ENCODE measurements at places on chromosomes 16 and 17. TPM values are rescaled to one million over a fixed set of nuclear protein-coding genes. Genes with fewer than 3 reads are reported as not detected.

- H3K27ac ChIP-seq, result no peak overlapping the region
- H3K4me1 ChIP-seq, result peaks cover 29% of the 10 kb centered on the region
- H3K27me3 ChIP-seq, result no peaks in the 10 kb centered on the region
- peaks cover 2% of the 10 kb centered on the region for H3K36me3 ChIP-seq
Observed at GRCh38 chr16:25026621-25027020, 11.5 kb upstream of the ARHGAP17 start.

DNA sequence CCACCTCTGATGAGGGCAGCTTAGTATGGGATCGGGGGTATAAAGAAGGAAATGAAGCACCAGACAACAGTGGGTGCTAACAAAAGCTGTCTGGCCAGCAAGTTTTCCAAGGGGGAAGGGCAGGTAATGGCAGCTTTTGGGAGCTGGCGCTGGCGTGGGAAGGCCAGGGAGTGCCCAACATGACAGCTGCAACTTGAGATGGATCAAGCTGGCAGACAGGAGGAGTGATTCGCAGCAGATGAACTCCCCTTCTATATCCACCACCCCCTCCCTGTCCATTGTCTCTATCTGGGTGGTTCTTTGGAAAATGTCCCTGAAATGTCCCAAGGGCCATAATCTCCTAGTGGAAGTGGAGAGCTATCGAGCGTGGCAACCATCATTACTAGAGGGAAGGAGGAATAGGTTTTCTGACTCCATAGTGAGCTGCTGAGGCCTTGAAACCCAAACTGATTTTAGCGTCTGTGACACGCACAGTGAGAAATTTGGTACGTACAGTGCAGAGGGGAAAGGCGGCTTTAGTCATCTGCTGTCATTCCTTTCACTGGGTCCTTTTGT lies 4.8 kb upstream of the INPP5K start:
- no peak for DNase-seq
- H3K4me1 ChIP-seq, result peaks cover 4% of the 10 kb centered on the region
- H3K27ac ChIP-seq, result no peak overlapping the region
- no peak overlapping the region for H3K4me3 ChIP-seq
- H3K36me3 ChIP-seq, result peaks cover 7% of the 10 kb centered on the region

DNA sequence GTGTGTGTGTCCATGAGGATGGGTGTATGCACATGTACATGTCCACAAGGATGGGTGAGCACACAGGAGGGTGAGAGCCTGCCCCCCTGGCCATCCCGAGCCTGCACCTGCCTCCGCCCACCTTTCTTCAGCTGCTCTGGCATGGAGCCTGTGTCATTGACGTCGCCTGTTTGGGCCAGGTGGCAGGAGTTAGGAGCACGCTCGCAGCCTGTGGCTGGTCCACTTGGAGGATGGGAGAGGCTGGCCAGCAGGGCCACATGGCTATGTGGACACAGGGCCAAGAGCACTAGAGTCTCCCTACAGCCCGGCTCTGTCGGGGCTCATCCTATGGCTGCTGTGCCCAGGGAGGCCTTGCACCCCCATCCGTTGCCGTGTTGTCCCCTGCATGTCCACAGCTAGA lies 21.4 kb downstream of the BAHCC1 start:
- H3K4me3 ChIP-seq, result no peak overlapping the region
- DNase-seq, result no peak
- peaks cover 7% of the 10 kb centered on the region for H3K27me3 ChIP-seq
- no peak overlapping the region for H3K27ac ChIP-seq
- H3K36me3 ChIP-seq, result no peaks in the 10 kb centered on the region
- peaks cover 5% of the 10 kb centered on the region for H3K4me1 ChIP-seq

- H3K27me3 ChIP-seq, result peaks cover 51% of the 10 kb centered on the region
- peaks cover 32% of the 10 kb centered on the region for H3K4me1 ChIP-seq
- peak; percentile 16 for DNase-seq
- peak overlapping the region; percentile 3 for H3K27ac ChIP-seq
- peak overlapping the region; percentile 12 for H3K4me3 ChIP-seq
Observed at GRCh38 chr17:44971776-44972483, 3.8 kb upstream of the C1QL1 start.

- H3K36me3 ChIP-seq, result peaks cover 4% of the 10 kb centered on the region
- H3K27me3 ChIP-seq, result peaks cover 16% of the 10 kb centered on the region
- H3K27ac ChIP-seq, result no peak overlapping the region
- H3K4me3 ChIP-seq, result peak overlapping the region; percentile 58
Observed at GRCh38 chr16:4317532-4318450, 1.9 kb downstream of the GLIS2 start.

DNA sequence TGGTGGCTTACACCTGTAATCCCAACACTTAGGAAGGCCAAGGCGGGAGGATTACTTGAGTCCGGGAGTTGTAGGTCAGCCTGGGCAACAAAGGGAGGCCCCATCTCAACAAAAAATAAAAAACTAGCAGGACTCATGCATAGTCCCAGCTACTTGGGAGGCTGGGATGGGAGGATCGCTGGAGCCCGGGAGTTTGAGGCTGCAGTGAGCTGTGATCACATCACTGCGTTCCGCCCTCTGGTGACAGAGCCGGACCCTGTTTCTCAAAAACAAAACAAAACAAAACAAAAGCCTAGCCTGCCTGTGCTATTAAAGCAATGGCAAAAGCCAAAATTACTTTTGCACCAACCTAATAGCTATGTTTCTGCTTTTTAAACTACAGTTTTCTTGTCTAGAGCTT lies 1.5 kb downstream of the FCSK start:
- DNase-seq, result no peak
- H3K4me1 ChIP-seq, result peaks cover 15% of the 10 kb centered on the region
- H3K4me3 ChIP-seq, result peak overlapping the region; percentile 91
- H3K27me3 ChIP-seq, result no peaks in the 10 kb centered on the region

GRCh38 chr16:57999971-58000705 lies at the start of gene ZNF319:
Gene ZNF319, minus strand, starts transcription at chr16:58000672. Its CDS starts 2,407 bp downstream, at chr16:57998265.
- peaks cover 45% of the 10 kb centered on the region for H3K4me1 ChIP-seq
- H3K27ac ChIP-seq, result peak within 1 kb of the TSS; percentile 91
- DNase-seq, result no peak
- H3K27me3 ChIP-seq, result no peaks in the 10 kb centered on the region
- H3K36me3 ChIP-seq, result peaks cover 26% of the 10 kb centered on the region
- H3K4me3 ChIP-seq, result peak within 1 kb of the TSS; percentile 91

- peaks cover 32% of the 10 kb centered on the region for H3K4me1 ChIP-seq
- H3K27ac ChIP-seq, result peak overlapping the region; percentile 88
- DNase-seq, result peak; percentile 67
- peaks cover 10% of the 10 kb centered on the region for H3K36me3 ChIP-seq
- no peaks in the 10 kb centered on the region for H3K27me3 ChIP-seq
Observed at GRCh38 chr16:80806927-80807340, 2.5 kb upstream of the CDYL2 start.

DNA sequence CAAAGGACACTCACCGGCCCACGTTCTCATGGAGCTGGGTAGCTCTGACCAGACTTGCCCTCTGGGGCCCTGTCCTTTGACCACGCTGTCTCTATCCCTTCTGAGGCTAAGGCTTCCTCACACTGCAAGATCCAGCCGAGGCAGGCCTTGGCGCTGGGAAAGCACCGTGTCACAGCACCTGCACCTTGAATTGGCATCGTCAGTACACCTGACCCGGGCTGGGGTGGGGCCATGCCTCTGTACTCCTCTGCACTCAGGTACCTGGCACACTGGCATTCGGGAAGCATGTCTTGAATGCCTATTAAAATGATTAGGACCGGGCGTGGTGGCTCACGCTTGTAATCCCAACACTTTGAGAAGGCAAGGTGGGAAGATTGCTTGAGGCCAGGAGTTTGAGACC lies 6.0 kb downstream of the TBC1D24 start:
- no peaks in the 10 kb centered on the region for H3K4me1 ChIP-seq
- H3K4me3 ChIP-seq, result no peak overlapping the region
- H3K27ac ChIP-seq, result no peak overlapping the region

GRCh38 chr17:41190328-41190727 lies 641 bp downstream of the KRTAP9-1 start:
- no peak for DNase-seq
- H3K27me3 ChIP-seq, result peaks cover 10% of the 10 kb centered on the region
- no peaks in the 10 kb centered on the region for H3K36me3 ChIP-seq
- no peaks in the 10 kb centered on the region for H3K4me1 ChIP-seq
- H3K4me3 ChIP-seq, result no peak overlapping the region

DNA sequence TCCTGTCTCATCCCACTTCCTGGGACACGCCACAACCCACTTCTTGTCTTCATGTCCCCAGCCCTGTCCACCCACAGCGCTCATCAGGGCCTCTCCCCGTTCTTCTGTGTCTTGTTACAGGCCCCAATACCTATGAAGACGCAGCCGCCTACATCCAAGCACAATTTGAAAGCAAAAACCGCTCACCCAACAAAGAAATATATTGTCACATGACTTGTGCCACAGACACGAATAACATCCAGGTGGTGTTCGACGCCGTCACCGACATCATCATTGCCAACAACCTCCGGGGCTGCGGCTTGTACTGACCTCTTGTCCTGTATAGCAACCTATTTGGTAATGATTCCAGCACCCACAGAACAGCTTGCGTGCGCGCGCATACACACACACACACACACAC lies 70.6 kb downstream of the AMFR start:
- peaks cover 2% of the 10 kb centered on the region for H3K27me3 ChIP-seq
- no peak for DNase-seq
- no peak overlapping the region for H3K4me3 ChIP-seq
- H3K27ac ChIP-seq, result no peak overlapping the region
- H3K4me1 ChIP-seq, result peaks cover 33% of the 10 kb centered on the region
- no peaks in the 10 kb centered on the region for H3K36me3 ChIP-seq

- H3K27ac ChIP-seq, result peak overlapping the region; percentile 92
- H3K4me3 ChIP-seq, result peak overlapping the region; percentile 98
- no peak for DNase-seq
- H3K4me1 ChIP-seq, result peaks cover 41% of the 10 kb centered on the region
- no peaks in the 10 kb centered on the region for H3K27me3 ChIP-seq
Observed at GRCh38 chr16:70437582-70438557, 1.0 kb downstream of the ST3GAL2 start.

DNA sequence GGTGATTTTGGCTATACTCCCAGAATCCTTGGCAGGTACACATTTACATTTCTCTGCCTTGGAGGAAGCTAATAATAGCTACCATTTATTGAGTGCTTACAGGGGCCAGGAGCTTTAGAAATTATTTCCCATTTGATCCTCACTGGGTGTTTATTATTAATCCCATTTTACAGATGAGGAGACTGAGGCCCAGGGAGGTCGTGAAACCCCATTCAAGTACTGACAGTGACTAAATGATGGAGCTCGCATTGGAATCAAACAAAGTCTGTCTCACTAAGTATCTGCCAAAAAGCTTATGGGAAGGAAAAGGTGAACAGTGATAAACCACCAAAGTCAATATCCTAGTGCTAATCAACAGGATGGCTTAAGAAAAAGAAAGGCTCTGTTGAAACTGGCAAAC lies 33.3 kb upstream of the XYLT1 start:
- no peak for DNase-seq
- H3K27me3 ChIP-seq, result peaks cover 7% of the 10 kb centered on the region
- no peaks in the 10 kb centered on the region for H3K4me1 ChIP-seq
- no peak overlapping the region for H3K4me3 ChIP-seq

- DNase-seq, result no peak
- H3K4me3 ChIP-seq, result no peak overlapping the region
- no peaks in the 10 kb centered on the region for H3K36me3 ChIP-seq
- no peaks in the 10 kb centered on the region for H3K4me1 ChIP-seq
- peaks cover 19% of the 10 kb centered on the region for H3K27me3 ChIP-seq
Observed at GRCh38 chr17:81368161-81369022, 26.9 kb upstream of the BAHCC1 start.

- peaks cover 10% of the 10 kb centered on the region for H3K27me3 ChIP-seq
- H3K36me3 ChIP-seq, result no peaks in the 10 kb centered on the region
- H3K4me1 ChIP-seq, result no peaks in the 10 kb centered on the region
- no peak overlapping the region for H3K27ac ChIP-seq
- no peak for DNase-seq
- no peak overlapping the region for H3K4me3 ChIP-seq
Observed at GRCh38 chr17:29347831-29348629, 42.1 kb upstream of the TAOK1 start.

GRCh38 chr16:85485379-85485778 lies 127.7 kb upstream of the GSE1 start:
- no peak for DNase-seq
- no peaks in the 10 kb centered on the region for H3K27me3 ChIP-seq
- no peaks in the 10 kb centered on the region for H3K36me3 ChIP-seq
- no peaks in the 10 kb centered on the region for H3K4me1 ChIP-seq
- no peak overlapping the region for H3K27ac ChIP-seq

GRCh38 chr16:749010-749409 lies 8.2 kb upstream of the CIAO3 start:
- DNase-seq, result no peak
- no peaks in the 10 kb centered on the region for H3K36me3 ChIP-seq
- peaks cover 2% of the 10 kb centered on the region for H3K27me3 ChIP-seq
- H3K4me1 ChIP-seq, result no peaks in the 10 kb centered on the region

- no peaks in the 10 kb centered on the region for H3K4me1 ChIP-seq
- H3K27me3 ChIP-seq, result no peaks in the 10 kb centered on the region
- H3K36me3 ChIP-seq, result peaks cover 10% of the 10 kb centered on the region
- H3K27ac ChIP-seq, result no peak overlapping the region
- no peak for DNase-seq
Observed at GRCh38 chr16:4385789-4386450, 14.3 kb downstream of the VASN start.

- no peaks in the 10 kb centered on the region for H3K36me3 ChIP-seq
- peak overlapping the region; percentile 17 for H3K4me3 ChIP-seq
- peaks cover 9% of the 10 kb centered on the region for H3K27me3 ChIP-seq
- H3K27ac ChIP-seq, result peak overlapping the region; percentile 77
- H3K4me1 ChIP-seq, result peaks cover 55% of the 10 kb centered on the region
Observed at GRCh38 chr17:37774504-37774903, 29.6 kb upstream of the HNF1B start.

GRCh38 chr16:76837872-76838271 lies 353.1 kb upstream of the MON1B start:
- no peaks in the 10 kb centered on the region for H3K27me3 ChIP-seq
- no peak overlapping the region for H3K27ac ChIP-seq
- no peak for DNase-seq
- H3K36me3 ChIP-seq, result no peaks in the 10 kb centered on the region

- no peak overlapping the region for H3K4me3 ChIP-seq
- no peak overlapping the region for H3K27ac ChIP-seq
- peaks cover 6% of the 10 kb centered on the region for H3K4me1 ChIP-seq
- H3K27me3 ChIP-seq, result no peaks in the 10 kb centered on the region
- DNase-seq, result no peak
Observed at GRCh38 chr16:2610781-2611498, 71.4 kb upstream of the KCTD5 start.

- DNase-seq, result no peak
- H3K27ac ChIP-seq, result no peak overlapping the region
- H3K27me3 ChIP-seq, result no peaks in the 10 kb centered on the region
- peaks cover 16% of the 10 kb centered on the region for H3K36me3 ChIP-seq
- H3K4me1 ChIP-seq, result peaks cover 15% of the 10 kb centered on the region
Observed at GRCh38 chr17:18021372-18021771, 17.6 kb downstream of the ATPAF2 start.

LGALS9B gene
- total RNA-seq, result not detected

CDK5R1 gene
- 6.1 TPM for total RNA-seq

NOXO1 gene
- not detected for total RNA-seq

KRTAP1-5 gene
- total RNA-seq, result not detected

CMTM2 gene
- 0.80 TPM for total RNA-seq

CRHR1 gene
- total RNA-seq, result not detected

CDR2L gene
- 1.3 TPM for total RNA-seq

DNAAF8 gene
- total RNA-seq, result not detected

SKA2 gene
- 52.1 TPM for total RNA-seq

All from activated T-helper 1 cell treated with anti-CD3 and anti-CD28 coated beads, Interleukin-12 subunit alpha, Interleukin-12 subunit beta, Interleukin-2, Interleukin-4 antibody, amounts not matched to agents 30 ng/mL and 10 ng/mL and 1 ng/mL, durations not matched to agents 14 hours and 24 hours and 36 hours (primary cell).